HS-5 (cell line): ENCODE measurements at places on chromosomes 6 and 20.

GRCh38 chr6:116084284-116084683, 16.4 kb upstream of the NT5DC1 start:
- DNase-seq: no peak

GRCh38 chr20:62907384-62908317, 18.7 kb downstream of the DIDO1 start:
- DNase-seq: no peak

DNA sequence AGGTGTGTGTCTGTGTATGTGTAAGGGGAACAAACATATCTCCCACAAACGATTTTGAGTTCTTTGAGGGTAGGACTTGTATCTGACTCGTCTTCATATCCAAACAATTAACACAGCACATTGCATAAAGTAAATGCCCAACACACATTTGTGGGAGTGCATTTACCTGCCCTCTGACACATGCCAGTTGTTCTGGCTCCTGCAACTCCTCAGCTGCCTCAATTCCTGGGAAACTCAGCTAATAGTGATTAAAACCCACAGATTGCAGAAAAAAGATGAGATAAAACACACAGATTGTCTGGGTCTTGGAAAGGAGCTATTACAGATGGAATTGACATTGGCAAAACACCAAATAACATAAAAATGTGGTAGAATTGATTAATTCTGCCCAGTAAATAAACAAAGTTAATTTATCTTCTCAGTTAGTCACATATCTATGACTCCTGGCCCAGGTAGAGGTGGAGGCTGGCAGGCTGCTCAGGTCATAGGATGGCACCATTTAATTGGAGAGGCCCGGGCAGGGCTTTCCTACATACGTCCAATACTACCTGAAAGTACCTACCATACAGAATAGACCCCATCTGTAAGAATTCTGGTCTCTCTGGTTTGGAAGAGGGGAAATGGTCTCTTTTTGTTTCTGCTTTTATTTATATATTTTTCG, 71.5 kb upstream of the IFNGR1 start:
- DNase-seq: no peak

GRCh38 chr6:26022737-26023136, 60.1 kb downstream of the TRIM38 start:
- no peak for DNase-seq

DNA sequence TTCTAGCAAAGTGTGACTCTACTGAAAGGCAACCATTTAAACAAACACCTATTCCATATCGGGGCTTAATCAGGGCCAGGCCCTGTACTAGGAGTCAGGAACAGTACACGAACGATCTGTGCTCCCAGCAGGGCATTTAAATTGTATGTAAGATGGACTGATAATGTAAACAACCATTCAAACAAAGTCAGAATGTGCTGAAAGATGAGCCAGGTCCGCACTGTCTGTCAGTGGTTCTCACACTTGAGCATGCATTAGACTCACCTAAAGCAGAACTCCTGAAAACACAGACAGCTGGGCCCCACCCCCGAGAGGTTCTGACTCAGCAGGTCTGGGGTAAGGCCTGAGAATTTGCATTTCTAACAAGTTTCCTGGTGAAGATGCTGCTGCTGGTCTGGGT, 81.6 kb downstream of the PXDC1 start:
- no peak for DNase-seq

DNA sequence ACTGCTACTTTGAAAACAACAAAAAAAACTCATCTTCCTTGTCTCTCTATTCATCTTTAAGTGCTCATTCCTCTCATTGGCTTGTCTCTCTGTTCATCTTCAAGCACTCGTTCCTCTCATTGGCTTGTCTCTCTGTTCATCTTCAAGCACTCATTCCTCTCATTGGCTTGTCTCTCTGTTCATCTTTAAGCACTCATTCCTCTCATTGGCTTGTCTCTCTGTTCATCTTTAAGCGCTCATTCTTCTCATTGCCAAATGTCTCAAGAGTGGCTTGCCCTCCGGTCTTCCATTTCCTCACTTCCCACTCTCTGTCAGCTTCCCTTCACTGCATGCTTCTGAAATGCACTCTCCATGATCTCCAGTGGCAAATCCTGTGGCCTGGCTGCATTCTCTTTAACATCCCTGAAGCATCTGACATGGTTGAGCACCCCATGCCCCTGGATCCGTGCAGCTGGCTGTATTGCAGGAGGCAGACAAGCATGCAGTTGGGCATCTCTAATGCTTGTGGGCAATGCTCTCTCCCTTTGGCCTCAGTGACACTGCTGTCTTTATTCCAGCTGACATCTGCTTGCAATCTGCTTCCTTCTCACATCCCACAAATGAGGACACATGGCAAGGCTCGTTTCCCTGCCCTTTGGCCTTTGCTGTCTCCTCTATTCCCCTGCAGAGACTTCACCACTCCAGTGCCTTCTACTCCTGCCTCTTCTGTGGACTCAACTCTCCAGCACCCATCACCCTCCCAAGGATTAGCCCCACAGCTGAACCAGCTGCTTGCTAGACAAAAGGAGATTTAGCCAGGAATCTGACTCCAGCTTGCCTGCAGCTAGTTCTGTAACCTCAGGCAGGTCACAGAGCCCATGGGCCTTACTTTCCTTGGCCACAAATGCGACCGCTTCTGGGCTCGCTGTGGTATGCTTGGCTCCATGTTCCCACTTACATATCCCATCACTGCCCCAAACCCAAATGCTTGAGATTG, 143.2 kb upstream of the SNX9 start:
- DNase-seq: no peak

DNA sequence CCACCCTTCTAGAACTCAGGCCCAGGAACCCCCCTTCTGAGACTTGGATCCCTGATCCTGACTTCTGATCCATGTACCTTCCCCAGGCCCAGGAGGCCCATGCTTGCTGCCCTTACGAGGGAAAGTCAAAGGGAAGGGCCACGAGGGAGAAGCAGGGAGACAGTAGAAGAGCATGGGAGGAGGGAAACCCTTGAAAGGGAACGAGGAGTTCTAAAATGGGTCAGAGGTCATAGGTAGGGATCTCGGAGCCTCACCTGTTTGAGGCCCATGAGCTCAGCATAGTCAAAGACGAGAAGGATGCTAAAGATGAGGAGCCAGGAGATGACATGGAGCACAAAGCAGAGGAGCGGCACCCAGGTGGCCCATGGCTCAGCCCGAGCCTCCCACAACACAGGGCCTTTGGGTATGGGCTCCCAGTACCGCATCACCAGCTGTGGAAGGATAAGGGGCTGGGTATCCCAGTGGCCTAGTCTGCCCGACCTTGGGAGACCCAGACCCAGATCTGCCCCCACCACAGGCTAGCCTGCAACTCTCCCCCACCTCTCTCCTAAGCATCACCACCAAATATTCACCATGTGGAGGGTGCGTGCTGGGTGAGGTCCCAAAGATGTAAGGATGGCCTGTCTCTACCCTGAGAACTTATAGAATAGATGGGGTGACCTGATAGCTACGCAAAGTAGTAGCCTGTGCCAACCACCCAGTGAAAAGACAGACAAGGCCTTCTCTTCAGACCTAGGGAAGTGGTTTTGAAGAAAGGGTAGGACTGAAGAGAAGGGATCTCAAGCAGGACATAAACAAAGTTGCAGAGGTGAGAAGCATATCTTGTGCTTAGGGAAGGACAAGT, 1.5 kb downstream of the NRM start:
- DNase-seq: no peak

DNA sequence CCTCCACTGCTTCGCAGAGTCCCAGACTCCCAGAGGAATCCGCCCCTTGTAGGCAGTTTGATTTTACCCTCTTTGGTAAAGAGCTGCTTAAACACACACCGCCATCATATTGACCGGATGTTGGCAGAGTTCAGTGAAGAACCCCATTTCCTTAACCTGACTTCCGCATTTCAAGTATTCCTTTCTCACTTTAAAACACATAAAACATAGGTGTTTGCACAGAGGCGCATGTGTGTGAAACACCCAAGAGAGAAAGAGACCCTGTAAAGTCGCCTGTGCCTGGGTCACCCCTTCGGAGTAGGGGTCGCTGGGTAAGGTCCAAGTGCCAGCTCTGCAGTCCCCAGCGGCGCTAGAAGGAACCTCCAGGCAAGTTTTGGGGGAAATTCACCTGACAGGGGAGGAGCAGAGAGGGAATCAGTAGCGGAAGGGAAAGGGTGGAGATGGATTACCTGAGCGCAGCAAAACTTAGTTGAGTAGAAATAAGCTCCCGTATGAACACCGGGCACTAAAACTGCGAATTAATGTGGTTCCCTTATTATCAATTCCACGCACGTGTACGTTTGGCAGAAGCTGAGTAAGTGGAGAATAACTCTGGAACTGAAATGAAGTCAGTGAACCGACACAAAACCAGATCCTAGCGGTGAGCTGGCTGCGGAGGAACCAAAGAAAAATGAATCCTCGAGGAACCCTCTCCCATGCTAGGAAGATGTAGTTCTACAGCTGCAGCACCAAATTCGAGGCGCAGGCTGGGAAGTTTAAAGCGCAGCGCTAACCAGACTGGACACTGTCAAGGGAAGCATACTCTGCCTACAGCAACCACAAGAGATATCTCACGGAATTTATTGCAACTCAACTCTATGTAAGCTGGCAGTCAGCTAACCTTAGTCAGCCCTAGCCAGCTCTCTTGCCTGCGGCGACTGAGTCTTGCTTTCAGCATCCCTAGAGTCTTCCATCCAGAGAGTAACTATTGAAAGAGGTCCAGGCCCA, 3.5 kb upstream of the HTR1B start:
- no peak for DNase-seq

DNA sequence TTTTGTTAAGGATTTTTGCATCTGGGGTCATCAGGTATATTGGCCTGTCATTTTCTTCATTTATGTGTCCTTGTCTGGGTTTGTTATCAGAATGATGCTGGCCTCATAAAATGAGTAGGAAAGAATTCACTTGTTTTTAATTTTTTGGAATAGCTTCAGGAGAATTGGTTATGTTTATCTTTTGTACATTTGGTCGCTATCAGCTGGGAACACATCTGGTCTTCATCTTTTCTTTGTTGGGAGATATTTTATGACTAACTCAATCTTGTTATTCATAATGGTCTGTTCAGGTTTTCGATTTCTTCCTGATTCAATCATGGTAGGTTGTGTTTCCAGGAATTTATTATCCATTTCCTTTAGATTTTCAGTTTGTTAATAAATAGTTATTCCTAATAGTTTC, 207.5 kb upstream of the ASCC3 start:
- no peak for DNase-seq

- DNase-seq: peak; percentile 34
Measured at GRCh38 chr20:46215913-46216707, 92.2 kb downstream of the CDH22 start.

DNA sequence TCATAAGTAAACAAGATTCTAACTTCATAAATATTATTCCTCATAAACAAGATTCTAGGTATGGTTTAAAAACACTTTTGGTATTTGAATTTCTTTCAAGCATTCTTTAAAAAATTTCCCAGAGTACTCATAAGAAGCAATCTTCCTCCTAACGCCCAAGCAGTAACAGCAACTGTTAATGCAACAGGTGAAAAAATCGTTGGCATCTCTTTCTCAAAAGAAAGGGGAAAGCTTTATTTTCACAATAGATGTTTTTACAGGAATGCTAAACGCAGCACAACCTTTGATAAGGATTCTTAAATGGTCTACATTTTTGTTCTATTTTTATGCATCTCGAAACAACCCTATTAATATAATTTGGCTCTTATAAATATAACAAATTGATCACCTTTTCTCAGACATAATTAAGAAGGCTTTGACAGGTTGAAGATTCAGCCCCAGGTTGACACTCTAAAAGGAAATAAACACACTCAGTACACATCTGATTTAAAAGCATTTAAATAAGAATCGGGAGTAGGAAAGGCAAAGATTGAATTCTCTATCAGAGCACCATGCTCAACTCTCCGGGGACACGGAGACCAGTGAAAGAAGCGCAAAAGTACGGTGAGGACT, 634 bp downstream of the AHI1 start:
- DNase-seq: no peak

GRCh38 chr6:315226-315625, 22.9 kb downstream of the DUSP22 start:
- no peak for DNase-seq

DNA sequence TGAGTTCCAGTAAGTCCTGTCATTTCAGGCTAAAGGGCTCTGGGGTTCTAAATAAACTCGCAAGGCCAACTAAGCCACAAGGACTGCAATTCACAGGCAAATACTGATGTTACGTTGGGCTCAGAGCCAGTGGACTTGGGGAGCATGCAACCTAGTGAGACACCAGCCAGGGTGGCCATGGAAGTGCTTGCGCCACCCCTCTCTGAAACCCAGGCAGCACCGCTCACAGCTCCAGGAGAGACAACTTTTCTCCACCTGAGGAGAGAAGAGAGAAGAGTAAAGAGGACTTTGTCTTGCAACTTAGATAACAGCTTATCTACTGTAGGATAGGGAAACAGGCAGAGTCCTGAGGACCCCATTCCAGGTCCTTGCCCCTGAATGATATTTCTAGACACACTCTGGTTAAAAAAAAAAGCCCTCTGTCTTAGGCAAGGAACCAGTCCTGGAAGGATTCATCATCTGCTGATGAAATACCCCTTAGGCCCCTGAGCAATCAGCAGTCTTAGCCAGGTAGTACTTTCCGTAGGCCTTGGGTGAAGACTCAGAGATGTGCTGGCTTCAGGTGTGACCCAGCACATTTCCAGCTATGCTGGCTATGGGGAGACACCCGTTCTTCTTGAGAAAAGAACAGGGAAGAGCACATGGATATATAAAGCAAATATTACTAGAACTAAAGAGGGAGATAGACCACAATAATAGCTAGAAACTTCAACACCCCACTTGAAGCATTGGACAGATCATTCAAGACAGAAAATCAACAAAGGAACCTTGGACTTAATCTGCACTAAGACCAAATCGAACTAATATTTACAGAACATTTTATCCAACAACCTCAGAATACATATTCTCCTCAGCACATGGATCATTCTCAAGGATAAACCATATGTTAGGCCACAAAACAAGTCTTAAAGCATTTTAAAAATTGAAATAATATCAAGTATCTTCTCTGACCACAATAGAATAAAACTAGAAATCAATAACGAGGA, 31.5 kb upstream of the TBC1D32 start:
- DNase-seq: no peak

DNA sequence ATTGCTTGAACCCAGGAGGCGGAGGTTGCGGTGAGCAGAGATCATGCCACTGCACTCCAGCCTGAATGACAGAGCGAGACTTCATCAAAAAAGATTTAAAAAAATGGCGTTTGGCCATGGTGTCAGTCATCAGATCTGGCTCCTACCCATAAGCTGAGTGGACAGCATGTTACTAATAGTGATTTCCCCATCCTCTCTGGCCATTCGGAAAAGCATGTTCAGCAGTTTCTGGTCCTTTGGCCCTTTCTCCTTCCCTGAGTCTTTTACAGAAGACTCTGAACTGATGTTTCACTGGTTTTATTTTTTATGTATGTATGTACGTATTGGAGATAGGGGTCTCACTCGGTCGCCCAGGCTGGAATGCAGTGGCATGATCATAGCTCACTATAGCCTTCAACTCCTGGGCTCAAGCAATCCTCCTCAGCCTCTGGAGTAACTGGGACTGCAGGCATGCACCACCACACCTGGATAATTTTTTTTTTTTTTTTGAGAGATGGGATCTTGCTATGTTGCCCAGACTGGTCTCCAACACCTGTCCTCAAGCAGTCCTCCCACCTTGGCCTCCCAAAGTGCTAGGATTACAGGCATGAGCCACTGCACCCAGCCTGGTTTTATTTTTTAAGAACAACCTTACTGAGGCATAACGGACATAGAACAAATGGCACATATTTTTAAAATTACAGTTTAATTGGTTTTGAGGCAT, 84.2 kb upstream of the CNKSR3 start:
- DNase-seq: no peak

- DNase-seq: no peak
Measured at GRCh38 chr6:107652526-107653182, 162.7 kb downstream of the SOBP start.
